BJ (cell line): ENCODE measurements at places on chromosomes 6 and 20.

DNA sequence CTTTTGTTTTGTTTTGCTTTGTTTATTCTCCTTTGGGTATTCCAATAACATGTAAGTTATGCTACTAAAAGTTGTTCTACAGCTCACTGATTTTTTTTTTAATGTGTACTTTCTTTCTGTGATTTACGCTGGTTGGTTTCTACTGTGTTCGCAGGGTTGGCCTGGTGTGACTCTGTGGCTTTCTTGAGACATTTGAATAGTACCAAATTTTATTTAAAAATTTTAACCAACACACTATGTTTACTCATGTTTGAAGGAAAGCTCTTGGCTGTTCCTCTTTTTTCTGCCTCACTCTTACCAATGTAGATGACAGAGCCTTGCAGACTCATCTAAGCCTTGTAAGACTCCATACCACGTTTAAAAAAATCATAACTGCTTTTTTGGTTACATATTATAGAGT, 1784.9 kb upstream of the DEFB115 start:
- DNase-seq = no peak

DNA sequence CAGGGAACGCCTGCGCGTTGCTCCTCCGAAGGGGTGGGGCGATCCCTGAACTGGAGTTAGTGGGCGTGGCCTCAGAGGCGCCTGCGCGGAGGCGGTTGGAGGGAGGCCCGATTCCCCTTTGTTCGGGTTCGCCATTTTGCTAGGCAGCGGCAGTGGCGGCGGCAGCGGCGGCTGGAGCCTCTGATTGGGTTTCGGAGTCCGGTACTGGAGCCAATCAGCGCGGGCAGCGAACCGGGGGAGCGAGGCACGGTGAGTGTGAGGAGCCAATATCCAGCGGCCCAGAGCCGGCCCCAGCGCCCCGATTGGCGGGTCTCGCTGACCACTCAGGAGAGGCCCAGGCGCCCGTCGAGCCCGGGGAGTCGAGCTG, at the start of gene NFYA:
Gene NFYA (plus strand): TSS at position 139 of the 367 bp plus-strand sequence. CDS start 6,116 bp downstream, outside the sequence.
- DNase-seq = no peak

- DNase-seq = no peak
Measured at GRCh38 chr6:129628101-129628815, 81.7 kb downstream of the ARHGAP18 start.

DNA sequence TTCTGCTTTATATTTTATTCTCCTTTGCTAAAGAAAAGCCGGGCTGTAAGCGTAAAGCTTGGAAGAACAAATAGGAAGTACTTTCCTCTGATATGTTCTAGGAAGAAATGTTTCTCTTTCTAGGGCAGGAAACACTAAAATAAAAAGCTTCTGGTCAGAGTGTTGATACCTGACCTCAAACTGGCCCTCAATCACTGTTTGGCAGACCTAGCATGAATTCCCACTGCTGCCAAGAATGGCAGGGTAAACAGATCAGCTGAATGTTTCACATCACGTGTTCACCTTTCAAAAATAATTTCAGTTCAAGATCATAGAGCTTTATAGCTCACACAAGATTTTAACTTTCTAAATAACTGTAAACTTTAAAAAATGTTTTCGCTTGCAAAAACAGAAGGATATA, 2.9 kb downstream of the MPC1 start:
- DNase-seq = no peak

- DNase-seq = no peak
Measured at GRCh38 chr6:31528307-31528777, 420 bp upstream of the MCCD1 start.

- DNase-seq = no peak
Measured at GRCh38 chr6:162852840-162853577, 125.2 kb downstream of the PACRG start.

GRCh38 chr6:19156443-19156842, 680.7 kb upstream of the ID4 start:
- DNase-seq = no peak

- DNase-seq = no peak
Measured at GRCh38 chr6:89268776-89269175, 46.3 kb downstream of the GABRR2 start.

- no peak for DNase-seq
Measured at GRCh38 chr6:134093007-134093573, 40.7 kb upstream of the SLC2A12 start.

- DNase-seq = no peak
Measured at GRCh38 chr6:135025175-135025574, 29.4 kb downstream of the HBS1L start.

GRCh38 chr6:89118931-89119330, 1.1 kb upstream of the SRSF12 start:
- no peak for DNase-seq

DNA sequence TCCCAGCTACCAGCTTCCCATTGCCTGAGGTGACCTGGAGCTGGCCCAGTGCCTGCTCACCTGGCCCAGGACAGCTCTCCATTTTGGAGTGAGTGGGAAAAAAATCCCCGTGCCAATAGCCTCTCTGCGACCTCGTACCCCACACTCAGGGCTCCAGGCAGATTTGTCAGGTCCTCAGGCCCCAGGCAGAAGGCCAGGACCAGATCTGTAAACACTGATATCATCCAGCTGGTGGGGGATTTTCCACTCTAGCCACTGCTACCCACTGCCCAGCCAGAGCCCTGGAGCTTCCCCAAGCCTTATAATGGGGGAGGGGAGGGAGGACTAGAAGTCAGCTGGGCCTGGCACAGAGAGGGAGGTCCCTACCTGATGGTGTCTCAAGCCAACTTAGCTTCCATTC, 1.3 kb upstream of the PGC start:
- DNase-seq = no peak

DNA sequence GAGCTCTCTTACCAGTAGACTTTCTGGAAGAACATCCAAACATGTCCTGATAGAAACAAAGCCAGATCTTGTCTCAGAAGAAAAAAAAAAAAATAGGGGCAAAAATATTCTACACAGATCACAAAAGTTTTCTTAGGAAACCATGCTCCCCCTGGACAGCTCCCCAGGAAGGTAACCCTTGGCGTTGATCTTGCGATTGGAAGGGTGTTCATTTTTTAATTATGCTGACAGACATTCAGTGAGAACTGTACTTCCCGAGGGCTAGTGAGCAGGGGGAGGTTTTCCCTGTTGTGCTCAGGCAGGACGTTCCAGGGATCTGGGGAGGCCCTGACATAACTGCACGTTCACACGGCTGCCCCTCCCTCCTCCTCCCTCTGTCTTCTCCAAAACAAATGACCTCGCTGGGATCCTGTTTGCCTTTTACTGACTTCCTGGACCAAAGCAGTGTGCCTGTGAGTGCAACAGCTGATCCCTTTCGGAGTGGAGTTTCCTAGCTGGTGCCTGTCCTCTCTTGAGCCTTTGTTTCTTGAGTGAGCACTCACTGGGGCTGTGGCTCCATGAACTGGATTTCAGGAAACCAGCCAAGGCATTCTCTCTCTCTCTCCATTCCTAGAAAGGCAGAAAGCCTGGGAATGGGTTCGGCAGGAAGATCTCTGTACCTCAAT, 46.7 kb downstream of the MARCKS start:
- DNase-seq = peak; percentile 52

DNA sequence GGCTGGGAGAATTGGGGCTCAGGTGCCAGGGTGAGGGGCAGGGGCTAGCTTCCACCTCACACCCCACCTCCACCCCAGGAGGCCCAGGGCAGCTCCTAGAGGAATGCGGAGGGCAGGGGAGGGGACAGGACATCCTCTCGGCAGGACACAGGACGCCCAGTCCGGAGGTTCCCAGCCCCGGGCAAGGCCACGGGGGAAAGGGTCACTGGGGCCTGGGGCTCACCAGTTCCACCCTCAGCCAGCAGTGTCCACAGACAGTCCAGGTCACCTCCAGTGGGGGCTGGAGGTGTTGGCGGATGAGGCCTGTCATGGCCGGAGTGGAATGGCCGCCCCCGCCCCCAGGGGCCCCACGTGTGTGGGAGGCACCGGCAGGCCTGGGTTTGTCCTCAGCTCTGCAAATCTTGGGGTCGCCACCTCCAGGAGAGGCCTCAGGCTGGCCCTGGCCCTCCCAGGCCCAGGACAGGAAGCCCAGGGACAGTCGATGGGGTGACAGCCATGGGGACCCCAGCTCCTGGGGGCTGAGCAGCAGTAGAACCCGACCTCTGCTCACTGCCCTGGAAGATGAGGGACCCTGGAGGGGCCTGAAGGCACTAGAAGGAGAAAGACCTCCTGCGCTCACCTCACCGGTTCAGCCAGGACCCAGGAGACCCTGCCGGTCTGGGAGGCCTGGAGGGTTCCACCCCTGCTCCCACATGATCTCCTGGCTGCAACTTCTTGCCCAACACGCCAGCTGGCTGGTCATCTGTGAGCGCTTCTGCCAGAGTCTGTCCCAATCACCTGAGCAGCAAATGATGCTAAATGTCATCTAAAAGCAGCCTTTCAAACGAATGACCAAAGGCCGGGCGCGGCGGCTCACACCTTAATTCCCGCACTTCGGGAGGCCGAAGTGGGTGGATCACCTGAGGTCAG, 13.0 kb upstream of the ABHD16B start:
- no peak for DNase-seq

GRCh38 chr6:77105091-77105490, 358.2 kb downstream of the HTR1B start:
- DNase-seq = no peak

DNA sequence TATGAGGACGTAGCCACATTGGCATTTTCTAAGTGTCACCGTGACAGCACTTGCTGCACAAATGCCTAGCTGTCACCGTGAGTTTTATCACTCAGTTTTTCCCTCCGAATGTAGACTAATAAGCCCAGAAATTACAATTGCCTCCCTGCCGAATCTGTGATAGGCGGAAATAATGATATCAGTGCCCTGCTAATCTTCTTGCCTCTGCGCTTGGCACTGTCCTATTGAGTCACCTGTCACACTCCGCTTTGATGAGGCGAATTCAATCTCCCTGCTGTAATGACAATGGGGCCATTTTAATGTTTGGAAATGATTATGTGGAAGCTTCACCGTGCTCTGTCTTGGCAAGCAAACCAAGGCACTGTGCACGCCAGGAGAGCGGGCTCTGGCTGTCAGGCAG, 112.8 kb downstream of the LINC00237 start:
- no peak for DNase-seq

DNA sequence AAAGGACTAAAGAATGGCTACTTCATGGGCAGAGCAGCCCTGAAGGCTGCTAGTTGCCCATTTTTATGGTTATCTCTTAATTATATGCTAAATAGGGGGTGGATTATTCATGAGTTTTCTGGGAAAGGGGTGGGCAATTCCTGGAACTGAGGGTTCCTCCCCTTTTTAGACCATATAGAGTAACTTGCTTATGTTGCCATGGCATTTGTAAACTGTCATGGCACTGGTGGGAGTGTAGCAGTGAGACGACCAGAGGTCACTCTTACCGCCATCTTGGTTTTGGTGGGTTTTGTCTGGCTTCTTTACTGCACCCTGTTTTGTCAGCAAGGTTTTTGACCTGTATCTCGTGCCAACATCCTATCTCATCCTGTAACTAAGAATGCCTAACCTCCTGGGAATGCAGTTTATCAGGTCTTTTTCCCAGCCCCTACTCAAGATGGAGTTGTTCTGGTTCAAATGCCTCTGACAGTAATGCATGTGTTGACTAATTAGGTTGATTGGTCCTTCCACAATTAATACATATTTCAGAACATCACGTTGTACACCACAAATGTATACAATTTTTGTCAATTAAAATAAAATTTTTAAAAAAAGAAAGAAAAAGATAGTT, 139.5 kb downstream of the PDE7B start:
- no peak for DNase-seq

GRCh38 chr6:16747232-16748024, 13.8 kb downstream of the ATXN1 start:
- DNase-seq = no peak

DNA sequence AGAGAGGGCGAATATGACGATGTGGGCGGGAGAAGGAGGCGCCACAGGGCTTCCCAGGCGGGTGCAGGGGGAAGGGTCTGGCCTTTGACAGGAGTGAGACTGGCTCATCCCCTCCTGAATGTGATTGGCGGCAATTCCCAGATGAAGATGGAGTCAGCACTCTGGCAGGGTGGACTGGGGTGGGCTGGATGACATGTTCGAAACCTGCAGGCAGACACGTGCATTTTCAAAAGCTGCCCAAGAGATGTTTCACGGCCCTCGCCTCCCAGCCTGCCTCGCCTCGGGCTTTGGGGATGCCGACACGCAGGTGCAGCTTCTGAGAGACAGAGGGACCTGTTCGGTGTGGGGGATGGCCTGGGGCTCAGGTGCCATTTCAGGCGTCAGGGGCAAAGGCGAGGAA, 66.8 kb upstream of the AFDN start:
- DNase-seq = no peak

GRCh38 chr20:8210749-8211148, 78.7 kb downstream of the PLCB1 start:
- DNase-seq = no peak

- DNase-seq = no peak
Measured at GRCh38 chr20:33668466-33669155, 1.9 kb downstream of the ACTL10 start.

- no peak for DNase-seq
Measured at GRCh38 chr6:99297415-99297814, 52.1 kb downstream of the FAXC start.

- DNase-seq = no peak
Measured at GRCh38 chr20:14996883-14997672, 659.7 kb upstream of the FLRT3 start.

DNA sequence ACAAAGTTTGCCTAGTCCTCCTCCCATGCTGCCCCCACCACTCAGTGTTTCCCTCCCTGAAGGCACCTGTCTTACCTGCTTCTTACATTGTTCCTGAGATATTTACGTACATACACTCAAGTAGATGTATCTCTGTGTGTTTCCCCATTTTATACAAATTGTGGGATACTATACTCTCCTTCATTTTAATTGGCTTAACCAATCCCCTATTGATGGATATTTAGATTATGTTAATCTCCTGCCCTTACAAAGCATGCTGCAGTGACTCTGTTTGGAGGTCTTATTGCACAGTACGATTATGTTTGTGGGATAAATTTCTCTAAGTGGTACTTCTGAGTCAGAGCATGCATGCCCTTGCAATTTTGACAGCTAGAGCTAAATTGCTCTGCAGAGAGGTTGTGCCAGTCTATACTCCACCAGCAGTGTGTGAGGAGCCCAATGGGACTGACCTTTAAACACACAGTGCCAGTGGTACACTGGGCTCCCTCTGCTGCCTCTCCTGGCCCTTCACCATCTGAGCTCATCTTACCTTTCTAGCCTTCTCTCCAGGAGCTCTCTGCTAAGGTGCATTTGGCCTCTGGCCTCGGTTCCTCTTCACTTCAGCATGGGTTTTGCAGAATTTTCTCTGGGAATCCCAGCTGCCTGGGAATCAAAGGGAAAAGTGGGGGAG, 57.4 kb downstream of the LYRM2 start:
- no peak for DNase-seq

- DNase-seq = no peak
Measured at GRCh38 chr6:110434961-110435602, 19.7 kb upstream of the DDO start.
